ENCODE measurements at places on chromosomes 5 and 9.

DNA sequence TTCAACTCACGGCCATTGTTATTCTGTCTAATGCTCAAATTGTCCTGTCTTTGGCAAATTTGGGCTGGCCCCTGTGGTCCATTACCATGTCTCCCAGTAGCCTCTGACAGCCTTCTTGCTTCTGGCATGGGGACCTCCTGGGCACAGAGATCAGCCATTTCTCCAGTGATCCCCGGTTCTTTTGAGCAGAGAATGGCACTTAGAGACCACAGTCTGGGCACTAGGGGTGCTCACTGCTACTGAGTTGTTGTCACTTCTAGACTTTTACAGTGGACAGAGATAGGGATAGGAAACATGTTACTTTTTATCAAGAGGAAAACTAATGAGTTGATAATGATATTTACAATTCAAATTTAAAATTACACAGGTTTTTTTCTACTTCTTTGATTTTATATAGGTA is 47.6 kb upstream of the BARHL1 start:
- DNase-seq, result no peak

DNA sequence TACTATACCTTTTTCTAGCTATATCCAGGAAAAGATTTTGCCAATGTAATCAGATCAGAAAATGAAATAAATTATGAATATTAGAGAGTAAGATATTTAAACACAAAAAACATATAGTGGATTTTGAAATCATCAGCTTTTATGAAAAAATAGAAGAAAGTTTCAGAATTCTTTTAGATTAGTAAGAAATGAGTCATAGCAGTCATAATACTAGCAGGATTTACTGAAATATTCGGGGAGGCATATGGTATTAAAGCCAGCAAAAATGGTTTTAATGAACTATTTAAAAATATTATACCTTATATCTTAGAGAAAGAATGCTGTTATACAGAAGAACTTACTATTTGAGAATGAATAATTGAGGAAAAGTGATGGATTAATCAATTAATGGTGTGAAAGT is 303.6 kb upstream of the NUDT12 start:
- DNase-seq, result no peak

GRCh38 chr9:93290495-93291434 is 106.8 kb downstream of the WNK2 start:
- no peak for DNase-seq

GRCh38 chr9:126226991-126227936 is 99.4 kb upstream of the MVB12B start:
- no peak for DNase-seq

DNA sequence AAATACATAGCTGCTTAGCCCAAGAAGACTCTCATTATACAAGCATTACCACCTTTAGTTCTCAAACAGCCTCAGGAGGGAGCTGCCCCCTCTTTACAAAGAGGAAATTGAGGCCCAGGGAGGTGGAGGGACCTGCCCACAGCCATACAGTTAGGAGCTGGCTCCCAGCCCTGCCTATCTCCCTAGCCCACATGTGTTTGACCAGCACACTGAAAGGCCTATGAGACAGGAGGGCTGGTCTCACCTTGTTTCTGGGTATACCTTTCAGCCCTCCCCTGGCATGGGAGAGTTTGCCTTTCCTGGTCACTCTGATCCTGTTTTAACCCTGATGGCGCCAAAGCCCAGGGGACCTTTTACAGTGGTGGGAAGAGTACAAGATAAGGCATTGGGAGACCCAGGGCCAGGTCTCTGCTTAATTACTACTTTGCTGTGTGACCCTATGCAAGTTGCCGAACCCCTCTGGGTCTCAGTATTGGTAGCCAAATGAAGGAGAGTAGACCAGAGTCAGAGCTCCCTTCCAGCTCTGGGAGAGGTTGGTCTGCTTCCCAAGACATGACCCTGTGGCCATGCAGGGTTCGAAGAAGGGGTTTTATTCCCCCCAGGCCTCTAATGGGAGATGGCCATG is 60.9 kb upstream of the RPL26L1 start:
- DNase-seq, result no peak

DNA sequence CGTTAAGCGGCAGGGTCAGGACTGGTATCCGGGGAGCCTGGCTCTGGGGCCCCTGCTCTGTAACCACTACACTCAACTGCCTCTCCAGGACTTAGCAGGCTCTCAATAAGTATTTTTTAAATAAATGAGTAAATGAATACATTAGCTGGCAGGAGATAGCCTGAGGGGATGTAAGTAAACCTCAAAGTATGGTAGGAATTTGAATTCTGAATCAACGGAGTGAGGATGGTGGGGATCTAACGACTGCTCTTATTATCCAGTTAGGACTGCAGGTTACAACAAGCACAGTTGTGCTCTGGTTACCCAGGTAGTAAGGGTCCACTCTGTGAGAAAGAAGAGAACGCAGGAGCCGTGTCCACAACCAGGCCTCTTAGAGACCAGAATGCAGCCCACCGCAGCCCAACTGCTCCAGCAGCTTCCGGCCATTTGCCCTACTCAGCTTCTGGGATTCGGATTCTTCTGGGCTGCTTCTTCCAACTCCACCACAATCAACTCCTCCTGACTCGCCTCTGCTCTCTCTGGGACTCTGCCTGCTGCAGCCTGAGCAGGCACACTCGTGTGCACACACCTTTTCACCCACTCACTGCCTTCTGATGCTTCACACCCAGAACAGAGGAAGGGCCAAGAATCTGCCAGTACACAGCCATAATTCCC is 52.6 kb downstream of the MED27 start:
- DNase-seq, result no peak

DNA sequence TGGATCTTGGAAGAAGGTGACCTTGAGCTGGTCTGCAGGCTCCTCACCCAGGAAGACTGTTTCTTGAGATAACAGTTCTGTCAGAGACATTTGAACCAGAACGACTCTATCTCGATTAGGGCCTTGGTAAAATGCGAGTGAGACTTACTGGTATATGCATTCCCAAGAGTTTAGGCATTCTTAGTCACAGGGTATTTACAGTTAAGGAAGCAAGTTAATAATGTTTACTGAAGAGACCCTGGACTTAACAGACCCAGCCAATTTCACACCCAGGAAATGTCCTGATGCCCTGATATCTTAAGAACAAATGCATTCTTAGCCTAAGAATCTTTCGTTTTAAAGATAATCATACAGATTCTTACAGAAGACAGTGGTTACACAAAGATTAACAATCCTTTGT is 1867.2 kb upstream of the C9orf72 start:
- no peak for DNase-seq

- no peak for DNase-seq
Measured at GRCh38 chr9:136011703-136012496, 50.7 kb upstream of the UBAC1 start.

DNA sequence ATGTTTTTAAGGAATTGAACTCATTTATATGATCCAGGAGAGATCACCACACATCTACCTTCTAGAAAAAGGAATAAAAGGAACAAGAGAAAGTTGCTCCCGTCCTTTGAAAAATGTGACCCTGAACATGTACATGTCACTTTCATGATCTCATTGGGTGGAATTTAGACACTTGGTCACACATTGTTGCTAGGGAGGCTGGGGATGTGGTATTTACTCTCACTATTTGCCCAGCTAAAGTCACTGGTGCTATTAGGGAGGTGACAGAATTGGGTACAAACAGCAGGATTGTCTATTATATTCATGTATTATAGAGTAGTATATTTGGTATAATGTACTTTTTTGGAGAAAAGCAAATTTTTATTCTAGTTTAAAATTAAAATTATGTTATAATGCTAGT is 2.1 kb upstream of the CDH10 start:
- DNase-seq, result no peak
